ENCODE measurements at places on chromosomes 7 and 10.

- DNase-seq: no peak
Measured at GRCh38 chr7:44103923-44104859, at the start of gene AEBP1. Gene AEBP1 (plus strand): TSS chr7:44104345. CDS start chr7:44104666, 321 bp downstream.

DNA sequence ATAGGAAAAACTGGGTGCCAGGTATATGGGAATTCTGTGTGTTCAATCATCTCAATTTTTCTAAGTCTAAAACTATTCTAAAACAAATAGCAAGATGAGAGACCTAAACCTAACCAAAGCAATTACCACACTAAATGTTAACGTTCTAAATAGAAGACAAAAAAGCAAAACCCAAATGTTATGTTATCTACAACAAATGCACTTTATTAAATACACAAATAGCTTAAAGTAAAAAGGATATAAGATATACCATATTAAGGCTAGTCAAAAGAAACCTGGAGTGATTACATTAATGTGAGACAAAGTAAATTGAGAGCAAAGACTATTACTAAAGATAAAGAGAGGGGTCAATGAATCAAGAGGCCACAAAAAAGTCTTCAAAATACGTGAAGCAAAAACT is 81.4 kb downstream of the LARP4B start:
- DNase-seq: no peak

GRCh38 chr10:131810036-131810804 is 90.6 kb upstream of the PPP2R2D start:
- no peak for DNase-seq

GRCh38 chr7:69504733-69505420 is 93.4 kb upstream of the AUTS2 start:
- no peak for DNase-seq

GRCh38 chr7:45514944-45515343 is 59.2 kb upstream of the ADCY1 start:
- no peak for DNase-seq

DNA sequence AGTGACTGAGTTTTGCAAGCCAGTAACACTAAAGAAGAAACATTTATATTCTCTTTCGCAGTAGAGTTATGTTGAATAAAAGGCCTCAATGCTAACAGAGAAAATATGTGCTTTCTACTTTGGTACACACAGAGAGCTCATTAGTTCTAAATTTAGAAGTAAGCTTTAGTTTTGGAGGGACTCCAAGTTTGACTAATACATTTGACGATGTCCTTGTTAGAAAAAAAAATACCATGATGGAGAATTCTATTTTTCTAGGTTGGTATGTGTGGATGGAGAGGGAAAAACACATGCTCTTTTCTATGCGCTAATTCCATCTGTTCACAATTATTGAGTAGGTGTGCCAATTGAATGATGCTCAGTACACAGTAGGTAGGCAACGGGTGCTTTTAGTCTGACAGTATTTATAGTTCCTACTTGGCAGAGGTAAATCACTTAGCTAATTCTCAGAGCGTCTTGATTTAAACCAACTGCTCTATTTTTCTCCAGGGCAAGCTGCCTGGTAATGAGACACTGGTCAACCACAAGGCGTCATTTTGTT is 327.2 kb upstream of the AKR1E2 start:
- no peak for DNase-seq

- DNase-seq: no peak
Measured at GRCh38 chr7:50837965-50838364, 55.3 kb upstream of the GRB10 start.

Data from cortex of kidney (tissue), 1 donor.